ENCODE measurements at places on chromosomes 16 and 17.

DNA sequence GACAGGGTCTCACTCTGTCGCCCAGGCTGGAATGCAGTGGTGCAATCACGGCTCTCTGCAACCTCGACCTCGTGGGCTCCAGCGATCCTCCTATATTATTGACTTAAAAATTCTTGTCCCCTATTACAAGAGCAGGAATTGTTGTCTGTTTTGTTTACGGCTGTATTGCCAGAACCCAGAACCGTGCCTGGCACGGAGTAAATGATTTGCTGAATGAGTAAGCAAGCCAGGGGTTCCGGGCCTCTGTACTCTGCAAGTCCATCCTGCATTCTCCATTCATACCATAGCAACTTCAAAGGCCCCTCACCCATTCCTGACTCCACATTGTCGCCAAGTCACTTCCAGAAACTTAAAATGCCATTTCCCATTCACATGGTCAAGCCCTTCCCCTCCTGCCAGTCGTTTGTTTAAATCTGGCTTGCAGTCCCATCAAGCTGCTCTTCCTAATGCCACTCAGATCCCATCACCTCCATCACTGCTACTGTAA, 6.9 kb downstream of the ADCY9 start:
- DNase-seq, result no peak

DNA sequence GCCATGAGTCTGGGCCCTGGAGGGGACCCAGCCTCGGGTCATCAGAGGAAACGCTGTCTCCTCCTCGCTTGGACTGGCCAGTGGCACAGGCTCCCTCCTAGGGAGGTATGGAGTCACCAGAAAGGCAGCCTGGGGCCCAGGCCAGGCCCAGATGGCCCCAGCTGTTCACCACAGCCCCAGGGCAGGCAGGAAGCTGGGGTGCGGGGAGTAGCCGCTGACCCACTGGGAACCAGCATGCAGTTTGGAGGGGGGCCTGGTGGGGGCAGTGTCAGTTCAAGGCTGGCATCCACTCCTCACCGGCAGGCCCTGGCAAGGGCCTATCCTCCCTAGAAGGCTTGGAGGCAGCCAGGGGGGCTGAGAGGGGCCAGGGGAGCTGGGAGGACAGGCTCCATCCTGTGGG, 48.8 kb downstream of the SDK2 start:
- DNase-seq, result peak; percentile 31

DNA sequence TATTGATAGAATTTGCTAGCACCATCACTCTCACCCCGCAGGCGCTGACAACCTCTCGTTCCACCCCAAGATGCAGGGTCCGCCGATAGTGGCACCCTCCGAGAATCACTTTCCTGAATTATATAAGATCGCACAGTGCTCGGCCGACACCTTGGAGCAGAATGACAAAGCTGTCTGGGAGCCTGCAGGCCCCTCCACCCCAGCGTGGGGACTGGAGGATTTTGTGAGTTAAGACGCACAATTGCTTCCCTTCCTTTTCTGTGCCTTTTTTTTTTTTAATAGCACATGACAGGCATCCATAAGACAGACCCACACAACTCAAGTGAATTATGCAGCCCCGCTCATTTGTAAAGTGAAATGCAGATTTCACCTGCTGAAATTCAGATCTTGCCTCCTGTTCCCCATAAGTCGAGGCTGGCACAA, 155.3 kb downstream of the C16orf78 start:
- DNase-seq, result no peak

- peak; percentile 45 for DNase-seq
Measured at GRCh38 chr16:87499189-87499486, 6.3 kb upstream of the ZCCHC14 start.

GRCh38 chr16:7511549-7512260, 179.1 kb downstream of the RBFOX1 start:
- DNase-seq, result no peak

GRCh38 chr17:56972111-56972730, 5.7 kb upstream of the SCPEP1 start:
- DNase-seq, result no peak

DNA sequence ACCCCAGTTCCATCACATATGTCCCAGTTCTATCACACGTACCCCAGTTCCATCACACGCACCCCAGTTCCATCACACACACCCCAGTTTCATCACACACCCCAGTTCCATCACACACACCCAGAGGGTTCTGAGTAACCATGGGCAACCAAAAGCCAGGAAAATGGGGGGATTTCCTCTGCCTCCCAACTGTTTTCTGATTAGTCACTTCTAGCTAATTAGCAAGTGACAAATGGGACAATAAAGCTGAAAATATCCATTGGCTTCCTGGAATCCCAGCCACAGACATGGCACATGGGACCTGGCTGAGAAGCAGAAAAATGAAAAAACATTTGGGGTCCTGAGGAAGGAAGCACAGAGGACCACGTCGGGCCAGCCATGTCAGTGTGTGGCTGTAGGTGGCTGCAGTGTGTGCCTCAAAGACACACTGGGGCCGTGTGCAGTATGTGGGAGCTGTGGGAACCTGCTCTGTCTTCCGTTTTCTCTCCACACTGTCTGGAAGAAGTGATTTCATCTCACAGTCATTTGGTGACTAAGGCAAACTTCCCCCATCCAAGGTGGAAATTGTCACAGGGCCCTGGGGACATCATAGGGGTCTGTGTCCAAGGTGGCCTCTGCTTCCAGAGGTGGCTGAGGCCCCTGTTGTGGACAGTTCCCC, 106.7 kb downstream of the CMIP start:
- peak; percentile 53 for DNase-seq

GRCh38 chr17:41972571-41973407, 6.2 kb downstream of the CNP start:
- no peak for DNase-seq

GRCh38 chr17:9402590-9403199, 172.9 kb downstream of the STX8 start:
- no peak for DNase-seq

DNA sequence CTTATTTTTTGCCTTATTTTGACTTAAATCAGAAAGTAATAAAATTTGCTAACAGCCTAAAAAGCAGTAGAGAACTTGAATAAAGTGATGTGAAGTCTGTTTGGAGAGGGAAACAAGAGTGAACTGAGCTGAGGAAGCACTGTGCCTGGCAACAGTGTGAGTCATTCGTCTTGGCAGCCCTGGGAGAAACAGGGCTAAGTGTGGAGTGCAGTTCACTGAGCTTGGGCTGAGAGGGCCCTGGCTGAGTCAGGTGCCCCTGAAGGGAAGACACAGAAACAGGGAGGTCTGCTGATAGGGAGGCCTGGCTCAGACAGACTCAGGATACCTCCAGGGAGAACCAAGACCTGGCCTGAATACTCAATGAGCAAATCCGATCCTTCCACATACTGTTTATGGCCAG, 132.1 kb downstream of the HS3ST4 start:
- no peak for DNase-seq

DNA sequence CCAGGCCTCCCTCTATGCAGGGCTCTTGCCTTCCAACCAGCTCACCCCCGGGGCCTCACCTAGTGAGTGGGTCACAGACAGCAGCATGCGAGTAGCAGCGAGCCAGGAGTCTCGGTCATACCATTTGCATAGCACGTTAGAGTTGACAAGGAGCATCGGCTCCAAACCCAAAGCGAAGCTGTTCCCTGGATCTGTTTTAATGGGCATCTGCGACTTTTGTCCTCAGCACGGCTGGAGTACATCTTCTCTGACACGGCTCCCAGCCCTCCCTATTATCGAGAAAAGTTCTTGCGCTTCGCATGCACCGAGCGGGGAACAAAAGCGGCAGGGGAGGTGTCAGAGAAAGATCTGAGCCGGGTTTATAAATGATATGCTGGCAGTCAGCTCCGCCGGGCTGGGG, 253.3 kb downstream of the MAF start:
- DNase-seq, result no peak

DNA sequence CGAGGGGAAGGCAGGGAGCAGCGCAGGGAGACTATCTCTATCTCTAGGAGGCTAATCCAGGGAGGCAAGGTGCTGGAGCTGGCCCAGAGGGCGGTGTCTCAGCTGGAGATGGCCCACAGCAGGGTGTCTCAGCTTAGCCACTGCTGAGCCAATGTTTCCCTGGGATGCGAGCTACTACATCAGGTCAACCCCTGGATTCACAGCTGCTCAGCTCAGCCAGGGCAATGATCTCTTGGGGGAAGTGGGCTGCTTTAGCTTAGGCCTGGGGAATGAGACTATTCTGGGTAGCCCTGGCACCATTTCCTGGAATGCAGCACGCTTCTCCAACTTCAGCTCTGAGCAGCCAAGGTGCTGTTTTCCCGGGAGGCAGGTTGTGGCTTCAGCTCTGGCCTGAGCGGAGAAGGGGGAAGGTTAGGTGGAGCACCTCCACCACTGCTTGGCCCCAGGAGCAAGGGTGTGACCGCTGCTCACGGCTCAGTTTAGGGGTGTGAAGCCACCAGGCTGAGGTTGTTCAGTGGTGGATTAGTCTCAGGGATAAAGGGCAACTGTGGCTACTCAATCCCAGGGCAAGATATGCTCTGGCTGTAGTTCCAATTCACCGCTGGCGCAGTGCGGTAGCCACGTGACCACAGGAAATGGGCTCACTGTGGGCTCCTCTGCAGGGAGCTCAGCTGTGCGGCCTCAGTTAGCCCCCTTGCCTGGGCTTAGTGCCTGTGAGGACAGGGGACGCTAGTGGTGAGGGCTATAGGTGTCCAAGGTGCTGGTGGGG, 5.2 kb upstream of the PRSS21 start:
- DNase-seq, result no peak

GRCh38 chr16:12995721-12996372, 94.4 kb downstream of the SHISA9 start:
- DNase-seq, result no peak

DNA sequence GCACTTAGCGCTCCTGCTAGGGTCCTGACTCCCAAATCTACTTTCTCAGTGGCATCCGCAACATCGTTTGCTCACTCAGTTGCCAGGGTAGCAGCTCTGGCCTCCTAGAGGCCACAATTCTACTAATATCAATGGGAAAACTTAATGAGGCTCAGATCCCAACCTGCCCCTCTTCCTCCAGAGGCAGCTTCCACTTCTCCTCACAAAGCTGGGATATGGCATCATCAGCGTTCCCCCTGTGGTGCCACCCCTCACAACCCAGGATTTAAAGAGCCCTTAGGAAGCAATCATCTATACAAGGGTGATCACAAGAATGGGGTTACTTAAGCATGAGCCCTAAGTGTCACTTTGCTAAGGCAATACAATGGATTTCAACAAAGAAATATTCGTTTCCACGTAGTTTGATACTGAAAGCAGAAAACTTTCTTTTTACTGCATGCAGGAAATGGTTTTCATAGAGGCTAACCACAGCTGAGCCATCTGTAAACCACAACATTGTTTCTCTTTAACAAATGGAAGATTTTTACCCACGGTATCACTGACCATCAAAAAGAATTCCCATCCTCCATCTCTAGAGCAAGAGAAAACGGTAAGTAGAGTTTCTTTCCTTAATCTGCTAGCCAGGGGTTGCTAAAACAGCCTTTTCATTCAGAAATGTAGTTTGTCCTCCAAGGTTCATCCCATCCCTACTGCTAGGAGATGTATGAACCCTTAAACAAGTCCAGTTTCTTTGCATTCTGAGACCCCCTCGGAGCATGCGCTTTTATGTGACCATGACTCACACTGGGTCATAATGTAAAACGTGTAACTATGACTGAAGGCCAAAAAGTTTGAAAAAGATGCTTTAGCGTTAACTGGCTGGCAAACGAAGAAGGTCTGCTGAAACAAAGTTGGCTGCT, 68.3 kb upstream of the BCAR1 start:
- peak; percentile 80 for DNase-seq

DNA sequence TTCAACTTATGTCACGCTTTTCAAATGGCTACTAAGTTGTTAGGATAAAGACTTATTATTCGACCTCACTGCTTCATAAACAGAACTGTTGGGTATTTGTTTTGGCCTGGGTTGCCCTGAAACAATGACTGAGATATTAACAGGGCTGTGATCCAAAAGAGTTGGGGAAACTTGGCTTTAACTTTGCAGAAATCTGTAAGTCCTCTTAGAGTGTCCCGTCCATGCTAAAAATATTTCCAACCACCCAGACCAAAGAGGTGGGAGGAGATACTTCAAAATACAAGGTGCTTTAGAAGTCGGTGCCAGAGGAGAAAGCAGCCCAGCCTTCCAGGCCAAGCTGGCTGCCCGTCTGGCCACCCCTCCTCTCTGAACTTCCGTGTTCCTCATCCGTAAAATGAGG, 16.1 kb upstream of the SPATA32 start:
- no peak for DNase-seq

- DNase-seq, result no peak
Measured at GRCh38 chr17:37088459-37088858, 139.7 kb downstream of the AATF start.

DNA sequence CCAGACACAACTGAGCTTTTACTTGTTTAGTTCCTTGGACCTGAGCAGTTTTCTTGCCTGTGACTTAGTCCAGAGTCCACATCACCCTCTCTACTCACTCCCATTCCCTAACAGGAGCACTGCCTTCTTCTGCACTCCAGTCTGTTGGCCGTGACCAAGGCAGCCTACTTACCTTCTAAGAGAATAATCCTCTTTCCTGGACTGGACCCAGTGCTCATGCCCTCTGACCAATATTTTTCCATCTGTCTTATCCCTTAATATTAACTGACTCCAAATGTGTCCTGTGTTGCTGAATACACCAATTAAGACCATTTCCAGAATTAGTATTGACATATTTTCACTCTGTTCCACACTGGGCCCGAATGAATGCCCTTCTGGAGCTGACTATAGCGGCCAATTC, 681.0 kb upstream of the KIF2B start:
- DNase-seq, result no peak

- no peak for DNase-seq
Measured at GRCh38 chr16:30715750-30716445, 16.9 kb downstream of the SRCAP start.

GRCh38 chr17:64110379-64111152, 19.4 kb downstream of the ERN1 start:
- no peak for DNase-seq

GRCh38 chr17:2860045-2860444, 63.8 kb downstream of the RAP1GAP2 start:
- no peak for DNase-seq

- DNase-seq, result no peak
Measured at GRCh38 chr16:75745823-75746222, 19.5 kb upstream of the CPHXL start.

DNA sequence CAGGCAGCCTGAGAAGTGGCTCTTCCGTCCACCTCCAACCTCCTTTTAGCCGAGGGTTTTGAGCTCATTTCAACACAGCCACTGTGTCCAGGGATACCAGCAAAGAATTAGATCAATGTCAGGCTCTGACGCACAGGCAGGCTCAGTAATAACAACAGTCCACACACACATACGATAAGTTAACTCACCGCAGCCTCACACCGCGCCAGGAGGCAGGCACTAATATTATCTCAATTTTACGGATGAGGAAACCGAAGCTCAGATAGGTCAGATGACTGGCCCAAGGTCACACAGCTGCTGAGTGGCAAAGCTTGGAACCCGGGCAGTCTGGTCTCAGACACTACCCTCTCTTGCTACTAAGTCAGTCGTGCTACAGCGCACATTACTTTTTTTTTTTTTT, 22.9 kb downstream of the ABR start:
- no peak for DNase-seq

Data from GM04504 (cell line).